ENCODE measurements at places on chromosomes 6 and 20. TPM values are rescaled to one million over a fixed set of nuclear protein-coding genes. Genes with fewer than 3 reads are reported as not detected.

Gene EPHA7
- 0.04 TPM for total RNA-seq

Gene C6orf163
- total RNA-seq: 0.44 TPM

Gene THEMIS
- total RNA-seq: not detected

Gene COL11A2
- total RNA-seq: 1.5 TPM

Gene METTL24
- total RNA-seq: not detected

Gene FAXC
- total RNA-seq: 7.2 TPM

Gene TRIM40
- not detected for total RNA-seq

Gene PTCRA
- total RNA-seq: not detected

Gene C6orf89
- 18.6 TPM for total RNA-seq

Gene NRM
- 26.5 TPM for total RNA-seq

Gene PHACTR1
- 0.06 TPM for total RNA-seq

Gene RRP36
- 88.6 TPM for total RNA-seq

Gene GABRR2
- total RNA-seq: 0.09 TPM

Gene ZBTB24
- total RNA-seq: 5.4 TPM

Gene SNPH
- total RNA-seq: 3.8 TPM

Gene FOXS1
- 0.83 TPM for total RNA-seq

Gene SLC22A7
- total RNA-seq: not detected

Gene C6orf141
- total RNA-seq: 13.5 TPM

Gene CFAP61
- total RNA-seq: 0.34 TPM

Gene EFCAB8
- total RNA-seq: not detected

Gene HTR1E
- total RNA-seq: not detected

Gene TGM6
- not detected for total RNA-seq

Gene ACTL10
- not detected for total RNA-seq

Gene TBC1D32
- total RNA-seq: 0.94 TPM

Gene SFTA2
- not detected for total RNA-seq

Gene EYS
- total RNA-seq: not detected

Gene TRIM31
- 1.1 TPM for total RNA-seq

Gene RIPPLY2
- not detected for total RNA-seq

Gene TXLNB
- total RNA-seq: not detected

Gene PLCB4
- total RNA-seq: 20.7 TPM

Gene SUMO4
- not detected for total RNA-seq

Gene APOBEC2
- not detected for total RNA-seq

Gene ISM1
- 0.20 TPM for total RNA-seq

Gene TPBG
- total RNA-seq: 47.3 TPM

Gene CAGE1
- total RNA-seq: not detected

Gene HLA-C
- 36.3 TPM for total RNA-seq

Gene DEFB132
- total RNA-seq: not detected

Gene MLN
- total RNA-seq: not detected

Gene OOEP
- not detected for total RNA-seq

Gene MTFR2
- 11.9 TPM for total RNA-seq

Gene EPPIN
- total RNA-seq: not detected

Gene SMOC2
- not detected for total RNA-seq

Gene VWA7
- 1.4 TPM for total RNA-seq

Gene OR2J1
- not detected for total RNA-seq

Gene FAM209B
- 1.00 TPM for total RNA-seq

Gene ZBP1
- not detected for total RNA-seq

Gene KIF25
- total RNA-seq: not detected

Gene B3GAT2
- total RNA-seq: 0.05 TPM

Gene RBM38
- total RNA-seq: 32.2 TPM

Gene ACOT13
- total RNA-seq: 30.1 TPM

Gene KCNG1
- 26.2 TPM for total RNA-seq

Gene CYB5R4
- total RNA-seq: 24.7 TPM

Gene UBE2J1
- total RNA-seq: 15.1 TPM
